ENCODE measurements at places on chromosomes 13 and 19.
A peak's percentile ranks its signal among the peaks of the same experiment; 100 is the strongest.

- DNase-seq: peak; percentile 93
Observed at GRCh38 chr19:43474986-43475705, 9.7 kb upstream of the LYPD3 start.

- no peak for DNase-seq
Observed at GRCh38 chr13:113491418-113491883, 940 bp upstream of the DCUN1D2 start.

DNA sequence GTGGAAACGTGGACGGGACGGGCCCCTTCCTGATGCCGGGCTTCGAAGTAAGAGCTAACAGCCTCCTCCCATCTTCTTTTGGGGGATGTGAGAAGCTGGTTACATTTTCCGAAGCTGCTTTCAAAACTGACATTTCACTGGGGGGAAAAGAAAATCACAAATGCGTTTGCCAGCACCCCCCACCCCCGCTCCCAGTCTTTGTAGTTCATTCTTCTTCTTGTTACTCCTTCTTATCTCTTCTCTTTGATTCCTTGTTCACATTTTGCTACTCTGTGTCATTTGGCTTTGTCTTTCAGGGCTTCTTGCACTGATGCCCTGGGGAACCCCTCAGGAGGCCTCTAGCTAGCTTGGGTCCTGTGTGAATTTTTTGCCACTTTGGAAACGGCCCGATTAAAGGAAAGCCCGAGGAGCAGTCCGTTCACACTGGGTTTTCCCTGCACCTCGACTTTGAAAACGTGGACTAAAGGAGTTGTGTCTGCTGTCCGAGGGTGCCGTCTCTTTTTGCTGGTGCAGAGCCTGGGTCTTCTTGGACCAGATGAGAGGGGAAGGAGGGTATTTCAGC, 1.3 kb downstream of the CARM1 start:
- no peak for DNase-seq

GRCh38 chr19:36245210-36246005, 30.5 kb downstream of the ZNF146 start:
- no peak for DNase-seq

DNA sequence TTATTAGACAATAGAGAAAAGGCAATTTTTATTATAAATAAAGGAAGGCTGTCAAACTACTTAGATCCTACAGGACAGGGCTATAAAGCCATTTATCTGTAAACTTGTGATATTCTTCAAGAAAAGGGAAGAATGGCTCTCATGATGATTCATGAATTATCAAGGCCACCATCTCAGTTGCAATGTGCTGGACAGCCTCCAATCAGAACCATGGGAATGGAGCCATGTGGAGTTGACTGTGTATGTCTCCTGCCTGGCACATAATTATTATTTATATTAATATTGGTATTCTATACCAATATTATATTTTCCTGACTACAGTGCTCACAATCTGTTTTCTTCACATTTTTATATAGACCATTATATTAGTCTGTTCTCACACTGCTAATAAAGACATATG, 560.5 kb upstream of the MIR17HG start:
- DNase-seq: no peak

DNA sequence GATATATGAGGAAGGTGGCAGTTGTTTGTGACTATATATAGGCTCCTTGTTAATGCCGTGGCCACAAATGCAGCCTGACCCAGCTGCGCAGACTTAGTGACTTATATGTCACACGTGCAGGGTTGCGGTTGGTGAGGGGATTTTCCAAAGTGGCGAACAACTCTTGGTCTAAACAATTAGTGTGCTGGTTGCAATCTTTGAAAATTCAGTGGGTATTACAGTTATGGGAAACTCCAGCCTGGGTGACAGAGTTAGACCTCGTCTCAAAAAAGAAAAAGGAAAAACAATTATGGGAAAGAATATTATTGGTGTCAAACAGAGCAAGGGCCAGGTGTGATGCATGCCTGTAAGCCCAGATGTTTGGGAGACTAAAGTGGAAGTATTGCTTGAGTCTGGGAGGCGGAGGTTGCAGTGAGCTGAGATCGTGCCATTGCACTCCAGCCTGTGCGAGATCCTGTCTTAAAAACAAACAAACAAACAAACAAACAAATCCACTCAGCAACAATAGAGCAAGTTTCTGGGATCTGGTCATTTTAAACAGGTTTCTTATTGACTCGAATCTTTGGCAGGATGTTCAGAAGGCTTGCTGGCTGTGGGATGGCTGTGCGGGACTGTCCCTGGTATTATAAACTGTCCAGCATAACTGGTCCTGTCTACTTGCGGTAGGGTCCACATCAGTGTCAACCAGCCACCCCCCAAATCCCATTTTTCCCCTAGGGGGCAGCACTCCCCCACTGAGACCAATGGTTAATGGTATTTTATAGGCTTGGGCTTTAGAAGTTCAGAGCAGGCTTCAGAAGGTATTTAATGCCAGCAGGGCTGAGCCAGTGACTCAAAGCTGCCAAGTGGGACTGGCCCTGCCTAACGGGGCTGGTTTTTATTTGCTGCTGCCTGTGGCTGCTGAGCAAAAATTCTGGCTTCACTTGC, 15.4 kb downstream of the RELB start:
- peak; percentile 64 for DNase-seq

DNA sequence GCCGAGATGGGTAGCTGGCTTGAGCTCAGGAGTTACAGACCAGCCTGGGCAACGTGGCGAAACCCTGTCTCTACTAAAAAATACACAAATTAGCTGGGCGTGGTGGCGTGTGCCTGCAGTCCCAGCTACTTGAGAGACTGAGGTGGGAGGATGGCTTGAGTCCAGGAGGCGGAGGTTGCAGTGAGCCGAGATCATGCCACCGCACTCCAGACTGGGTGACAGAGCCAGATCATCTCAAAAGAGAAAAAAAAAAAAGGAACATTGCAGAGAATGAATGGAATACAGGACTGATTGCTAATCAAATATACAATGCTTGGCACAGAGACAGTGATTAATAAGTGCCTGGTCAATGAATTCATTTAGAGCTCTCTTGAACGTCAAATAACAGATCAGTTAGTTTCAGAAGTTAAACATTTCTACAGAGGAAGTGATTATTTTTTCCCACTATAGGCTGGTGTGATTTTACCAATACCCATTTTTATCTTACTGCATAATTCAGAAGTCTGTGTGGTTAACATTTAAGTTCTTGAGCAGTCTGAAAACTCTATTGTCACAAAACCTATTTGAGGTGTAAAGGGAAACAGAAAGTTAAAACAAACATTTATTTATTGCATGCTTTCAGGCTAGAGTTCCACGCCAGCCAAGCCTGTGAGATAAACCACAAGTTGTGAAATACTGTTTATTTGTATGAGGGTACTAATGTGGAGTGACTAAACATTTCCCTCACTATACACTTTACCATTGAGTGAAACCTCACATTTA, 7.7 kb upstream of the TBC1D4 start:
- peak; percentile 58 for DNase-seq

DNA sequence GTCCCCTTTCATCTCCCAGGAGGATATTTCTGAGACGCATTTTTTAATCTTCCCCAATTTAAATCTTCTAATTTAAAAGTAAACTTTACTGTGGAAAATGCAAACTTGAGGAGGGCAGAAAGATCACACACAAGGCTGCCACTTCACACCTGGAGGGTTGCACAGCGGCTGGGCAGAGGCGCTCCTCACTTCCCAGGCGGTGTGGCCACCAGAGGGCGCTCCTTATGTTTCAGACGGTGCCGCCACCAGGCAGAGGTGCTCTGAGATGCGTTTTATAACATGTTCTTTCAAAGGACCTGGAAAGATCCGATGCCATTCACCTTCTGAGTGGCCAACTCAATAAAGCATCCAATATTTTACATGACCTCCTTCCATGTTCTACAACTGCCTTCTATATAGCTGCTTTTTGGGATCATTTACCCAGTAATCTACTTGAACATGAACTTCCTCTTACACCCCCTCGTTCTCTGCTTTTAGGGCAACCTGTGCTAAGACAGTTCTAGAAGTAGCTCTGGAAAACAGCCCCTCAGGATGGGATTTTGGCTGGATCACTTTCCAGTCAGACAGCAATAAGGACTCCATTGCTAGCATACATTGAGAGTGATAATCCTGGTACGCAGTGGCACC, 14.8 kb upstream of the MTUS2 start:
- DNase-seq: no peak

DNA sequence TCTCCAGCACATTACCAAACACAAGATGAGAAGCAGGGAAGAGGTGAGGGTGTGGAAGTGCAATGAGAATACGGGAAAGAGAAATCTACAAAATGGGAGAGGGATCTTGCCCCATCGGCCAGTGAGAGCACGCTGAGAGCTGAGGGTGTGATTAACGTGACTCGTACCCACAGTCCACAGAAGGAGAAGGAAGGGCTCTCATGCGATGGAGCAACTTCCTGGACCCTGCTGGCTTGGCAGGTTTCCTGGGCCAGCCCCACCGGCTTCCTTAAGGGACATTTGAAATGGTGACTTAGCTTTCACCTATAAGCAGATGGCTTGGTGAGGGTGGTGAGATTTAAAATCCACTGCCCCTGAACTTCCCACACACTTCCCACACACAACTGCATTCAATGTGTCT, 740.1 kb downstream of the UQCRFS1 start:
- no peak for DNase-seq

GRCh38 chr19:53872762-53873161, 5.1 kb downstream of the MYADM start:
- DNase-seq: no peak

- no peak for DNase-seq
Observed at GRCh38 chr19:6219586-6220290, 60.0 kb downstream of the MLLT1 start.

- no peak for DNase-seq
Observed at GRCh38 chr13:68292601-68293000, 1062.5 kb upstream of the PCDH9 start.

DNA sequence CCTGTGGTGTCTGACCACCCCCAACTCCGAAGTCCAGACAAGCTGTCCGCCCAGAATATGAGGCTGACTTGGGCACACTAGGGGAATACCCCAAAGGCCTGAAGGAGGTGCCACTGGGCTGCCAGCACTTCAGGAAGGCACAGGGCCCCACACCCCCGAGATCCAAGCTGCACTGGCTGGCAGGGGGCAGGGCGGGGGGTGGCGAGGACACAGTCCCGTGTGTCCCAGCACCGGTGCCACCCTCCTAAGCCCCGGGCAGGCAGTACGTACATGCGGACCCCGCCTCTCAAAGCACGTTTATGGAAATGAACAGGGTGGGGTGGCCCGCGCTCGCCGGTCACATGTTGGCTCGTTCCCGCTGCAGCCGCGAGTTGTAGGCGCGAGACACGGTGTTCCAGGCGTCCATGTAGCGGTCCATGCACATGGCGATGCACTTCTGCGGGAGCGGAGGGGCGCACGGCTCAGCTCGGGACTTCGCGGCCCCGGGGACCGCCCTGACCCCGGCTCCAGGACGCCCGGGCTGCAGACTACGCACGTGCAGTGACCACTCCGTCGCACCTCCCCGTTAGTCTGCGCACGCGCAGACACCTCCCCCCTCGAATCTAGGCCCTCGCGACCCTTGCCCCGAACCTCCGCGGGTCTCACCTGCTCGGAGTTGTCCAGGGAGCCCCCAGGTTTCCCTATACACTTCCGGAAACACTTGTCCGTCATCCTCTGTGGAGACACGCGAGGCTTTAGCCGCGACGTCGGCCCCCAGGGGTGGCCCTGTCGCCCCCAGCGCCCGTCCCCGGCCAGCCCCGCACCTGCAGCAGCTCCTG, 566 bp downstream of the TIMM13 start:
- DNase-seq: no peak

DNA sequence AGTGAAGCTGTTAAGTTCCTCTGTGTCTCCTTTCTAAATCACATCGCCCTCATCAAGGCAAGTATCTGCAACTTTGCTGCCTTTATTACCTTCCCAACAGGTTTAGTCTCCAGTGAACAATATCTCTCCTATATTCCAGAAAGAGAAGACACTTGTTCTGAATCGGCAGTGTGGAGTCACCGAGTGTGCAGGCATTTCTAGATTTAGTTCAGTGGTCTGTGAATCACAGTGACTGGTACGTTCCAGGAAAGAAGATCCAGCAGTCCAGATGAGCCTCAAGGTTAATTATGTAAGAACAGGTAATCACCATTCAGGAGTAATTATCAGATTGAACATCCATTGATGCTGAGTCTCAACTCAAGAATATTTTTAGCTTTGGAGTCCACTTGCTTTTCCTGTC, 497.0 kb downstream of the FOXO1 start:
- DNase-seq: no peak

DNA sequence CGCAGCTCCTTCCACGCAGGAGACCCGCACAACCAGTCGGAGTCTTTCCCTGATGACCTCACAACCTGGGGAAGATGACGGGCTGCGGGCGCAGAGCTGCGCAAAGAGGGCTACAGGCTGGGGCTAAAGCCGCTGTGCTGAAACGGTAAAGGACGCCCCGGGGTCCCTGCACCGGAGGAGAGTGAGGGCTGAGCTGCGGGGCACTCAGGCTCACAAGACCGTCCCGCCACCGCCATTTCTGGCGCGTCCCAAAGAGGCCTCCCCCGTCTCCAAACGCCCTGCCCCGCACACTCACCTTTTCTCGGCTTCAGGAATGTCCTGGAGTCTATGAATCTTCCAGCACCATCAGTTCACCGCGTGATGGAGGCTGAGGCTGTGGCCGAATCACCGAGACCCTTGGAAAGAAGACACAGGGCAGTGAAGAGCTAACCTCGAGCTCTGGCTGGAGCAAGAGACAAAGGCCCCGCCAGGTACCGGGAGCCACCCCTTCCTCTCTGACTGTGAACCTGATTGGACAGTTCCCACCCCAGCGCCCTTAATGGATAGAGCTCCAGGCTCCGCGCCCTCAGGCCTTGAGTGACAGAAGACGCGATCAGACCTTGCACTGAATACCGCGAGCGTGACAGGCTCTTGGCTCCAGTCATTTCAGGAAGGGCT, 41.8 kb upstream of the ZNF429 start:
- peak; percentile 44 for DNase-seq

DNA sequence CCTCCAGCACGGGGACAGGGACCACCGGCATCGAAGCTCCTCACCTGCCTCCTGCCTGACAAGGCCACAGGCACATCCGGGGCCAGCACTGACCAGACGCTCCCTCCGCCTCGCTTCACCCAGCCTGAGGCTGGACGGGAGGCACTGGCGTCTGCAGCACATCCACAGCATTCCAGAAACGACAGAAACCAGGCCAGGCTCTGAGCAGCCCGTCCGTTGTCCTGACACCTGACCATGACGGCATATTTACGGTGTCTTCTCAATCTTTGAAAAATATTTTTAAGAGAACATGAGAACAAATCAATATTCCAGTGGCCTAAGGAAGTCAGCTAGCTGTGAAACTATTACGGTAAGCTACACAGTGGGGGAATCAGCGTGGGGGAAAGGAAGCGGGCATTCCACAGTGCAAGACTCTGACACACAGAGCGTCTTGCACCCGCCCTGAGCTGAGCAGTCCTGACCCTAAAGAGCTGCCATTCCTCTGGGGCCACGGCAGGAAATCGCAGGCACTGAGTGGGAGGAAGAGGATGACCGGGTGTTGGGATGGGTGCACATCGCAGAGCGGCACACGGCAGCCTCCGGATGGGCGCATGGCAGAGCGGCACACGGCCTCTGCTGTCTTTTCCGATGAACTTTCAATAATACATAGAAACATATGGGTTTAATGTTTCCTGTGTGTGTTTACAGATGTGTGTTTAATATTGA, 26.8 kb downstream of the RASA3 start:
- DNase-seq: peak; percentile 63

Measured in immature natural killer cell (primary cell).